ENCODE measurements at places on chromosomes 5 and 9.

DNA sequence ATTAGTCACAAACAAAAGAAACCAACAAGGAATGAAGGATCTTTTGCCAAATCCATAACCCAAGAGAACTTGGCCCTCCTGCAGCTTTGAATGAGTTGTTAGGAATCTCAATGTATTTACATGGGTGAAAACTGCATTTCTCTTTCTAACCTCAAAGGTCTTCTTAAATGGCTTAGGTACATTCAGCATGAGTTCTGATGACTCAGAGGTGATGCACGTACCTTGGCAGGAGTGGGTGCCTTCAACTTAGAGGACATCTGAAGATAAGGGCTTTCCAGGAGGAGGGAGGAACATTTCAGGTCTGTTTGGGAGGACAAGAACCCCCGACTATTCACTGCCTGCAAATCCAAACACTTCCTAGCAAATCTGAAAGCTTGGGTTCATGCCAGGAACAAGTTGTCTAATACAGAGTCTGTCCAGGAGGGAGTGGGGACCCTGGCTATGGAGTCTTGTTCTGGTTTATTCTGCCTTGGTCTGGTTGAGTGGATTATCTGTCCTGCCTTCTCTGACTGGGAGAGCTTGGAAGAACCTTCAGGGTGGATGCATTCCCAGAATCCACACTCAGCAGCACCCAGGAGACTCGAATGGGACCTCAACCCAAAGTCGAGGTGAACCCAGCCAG lies 65.7 kb downstream of the IRX2 start:
- DNase-seq = no peak

DNA sequence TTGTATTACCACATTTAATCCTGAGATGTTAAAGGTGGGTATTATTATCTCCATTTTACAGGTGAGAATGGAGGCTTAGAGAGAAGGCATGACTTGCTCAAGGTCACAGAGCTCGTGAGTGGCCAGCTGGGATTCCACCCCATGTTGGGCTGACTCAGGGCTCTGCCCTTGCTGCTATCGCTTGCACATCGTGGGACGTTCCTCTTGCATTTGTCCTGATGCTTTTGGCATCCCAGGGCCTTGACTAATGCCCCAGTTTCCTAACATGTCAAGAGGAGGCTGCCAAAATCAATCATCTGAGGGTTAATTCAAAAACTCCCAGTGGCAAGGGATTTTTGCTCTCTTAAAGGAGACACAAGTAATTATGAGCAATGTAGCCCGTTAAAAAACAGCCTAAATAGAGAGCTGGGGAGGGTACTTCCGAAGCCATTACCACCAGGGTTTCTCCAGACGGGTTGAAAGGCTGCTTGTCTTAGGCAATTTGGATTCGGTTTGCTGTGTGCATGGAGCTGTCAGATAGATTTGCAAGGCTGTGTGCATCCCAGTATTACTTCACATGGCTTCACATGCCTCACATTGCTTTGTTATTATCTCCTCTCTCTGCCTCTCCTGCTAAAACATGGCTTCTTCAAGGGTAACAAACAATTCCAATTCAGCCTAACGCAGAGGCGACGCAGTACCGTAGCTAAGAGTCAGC lies 347.4 kb downstream of the DRD1 start:
- no peak for DNase-seq

DNA sequence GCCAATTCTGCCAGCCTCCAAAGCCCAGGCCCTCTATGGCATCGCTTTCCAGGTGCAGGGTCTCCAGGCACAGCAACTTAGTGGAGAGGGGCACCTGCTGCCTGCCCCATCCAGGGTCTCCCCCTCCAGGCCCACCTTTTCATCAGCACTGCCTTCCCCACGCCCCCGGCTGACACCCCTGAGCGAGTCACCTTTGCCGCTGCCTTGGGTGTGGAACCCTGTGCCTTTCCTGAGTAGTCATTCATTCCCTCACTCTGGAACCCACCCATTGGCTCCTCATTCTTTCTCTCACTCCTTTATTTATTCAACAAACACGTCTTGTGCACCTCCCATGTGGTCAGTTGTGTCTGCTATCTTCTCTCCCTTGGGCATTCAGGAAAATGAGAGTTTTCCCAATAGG lies 14.5 kb upstream of the RPL26L1 start:
- DNase-seq = no peak

GRCh38 chr5:580436-580835 lies 31.7 kb upstream of the CEP72 start:
- no peak for DNase-seq

- no peak for DNase-seq
These were observed 27.7 kb downstream of the ECPAS start for GRCh38 chr9:111456529-111456928.

DNA sequence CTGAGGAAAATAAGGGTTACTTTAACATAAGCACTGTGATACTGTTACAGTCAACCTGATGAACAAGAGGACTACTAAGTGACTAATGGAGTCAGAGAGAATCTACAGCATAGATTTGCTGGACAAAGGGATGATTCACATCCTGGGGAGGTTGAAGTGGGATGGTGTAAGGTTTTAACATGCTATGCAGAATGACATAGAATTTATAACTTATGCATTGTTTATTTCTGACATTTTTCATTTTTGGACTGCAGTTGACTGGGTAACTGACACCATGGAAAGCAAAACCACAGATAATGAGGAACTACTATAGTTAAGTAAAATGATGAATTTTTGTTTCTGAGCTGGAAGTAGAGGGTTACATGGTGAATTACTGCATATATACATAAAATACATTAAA lies 389.2 kb downstream of the MAT2B start:
- DNase-seq = no peak

DNA sequence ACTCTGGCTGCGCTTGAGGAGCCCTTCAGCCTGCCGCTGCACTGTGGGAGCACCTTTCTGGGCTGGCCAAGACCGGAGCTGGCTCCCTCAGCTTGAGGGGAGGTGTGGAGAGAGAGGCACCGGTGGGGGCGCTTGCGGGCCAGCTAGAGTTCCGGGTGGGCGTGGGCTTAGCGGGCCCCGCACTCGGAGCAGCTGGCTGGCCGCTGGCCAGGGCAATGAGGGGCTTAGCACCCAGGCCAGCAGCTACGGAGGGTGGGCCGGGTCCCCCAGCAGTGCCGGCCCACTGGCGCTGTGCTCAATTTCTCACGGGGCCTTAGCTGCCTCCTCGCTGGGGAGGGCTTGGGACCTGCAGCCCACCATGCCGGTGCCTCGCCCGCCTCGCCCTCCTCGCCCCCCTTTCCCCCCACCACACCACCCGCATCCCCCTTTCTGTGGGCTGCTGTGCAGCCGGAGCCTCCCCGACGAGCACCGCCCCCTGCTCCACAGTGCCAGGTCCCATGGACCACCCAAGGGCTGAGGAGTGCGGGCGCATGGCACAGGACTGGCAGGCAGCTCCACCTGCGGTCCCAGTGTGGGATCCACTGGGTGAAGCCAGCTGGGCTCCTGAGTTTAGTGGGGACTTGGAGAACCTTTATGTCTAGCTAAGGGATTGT lies 954.5 kb downstream of the DTWD2 start:
- DNase-seq = no peak

- no peak for DNase-seq
These were observed 22.5 kb upstream of the ARL14EPL start for GRCh38 chr5:116009806-116010205.

DNA sequence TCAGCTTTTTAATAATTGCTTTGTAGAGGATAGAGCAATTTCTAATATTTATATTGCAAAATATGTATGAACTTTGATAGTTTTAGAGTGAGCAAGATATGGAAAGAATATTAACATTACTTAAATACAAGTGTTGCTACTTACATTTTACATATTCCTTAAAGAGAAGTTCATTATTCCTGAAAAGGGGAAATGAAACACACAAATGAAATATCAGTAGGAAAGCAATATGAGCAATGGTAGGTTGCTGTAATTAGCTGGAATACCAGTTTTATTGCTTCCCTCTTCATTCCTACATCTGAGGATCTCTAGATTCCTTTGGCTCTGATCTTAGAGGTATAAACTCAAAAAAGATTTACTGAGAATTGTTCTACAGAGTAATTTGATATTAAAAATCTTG lies 414.1 kb downstream of the FAM170A start:
- no peak for DNase-seq

DNA sequence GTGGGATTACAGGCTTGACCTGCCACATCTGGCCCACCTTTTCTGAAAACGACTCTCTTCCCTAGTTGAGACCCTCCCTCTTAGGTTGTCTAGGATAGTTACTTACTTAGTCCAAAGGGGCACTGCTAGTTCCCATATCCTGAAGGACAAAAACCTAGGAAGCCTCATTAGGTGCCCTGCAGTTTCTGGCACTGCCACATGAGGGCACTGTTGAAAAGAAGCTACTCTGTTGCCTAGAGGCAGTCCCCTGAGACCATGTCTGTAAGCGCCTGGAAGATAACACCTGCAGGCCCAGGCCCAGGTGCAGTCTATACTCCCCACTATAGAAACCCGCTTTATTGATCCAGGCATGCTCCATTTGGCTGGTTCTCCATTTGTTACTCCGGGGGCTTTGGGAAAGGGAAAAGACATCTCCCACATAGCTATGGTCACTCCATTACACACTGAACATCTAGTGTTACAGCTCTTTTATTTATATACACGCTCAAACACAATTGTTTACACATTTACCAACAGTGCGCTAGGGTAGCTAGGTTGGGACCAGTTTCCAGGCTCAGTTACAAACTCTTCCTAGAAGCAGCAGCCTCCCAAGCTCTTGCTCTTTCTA lies 73.4 kb upstream of the PPARGC1B start:
- DNase-seq = no peak

GRCh38 chr9:89462817-89463683 lies 34.9 kb downstream of the SEMA4D start:
- DNase-seq = peak; percentile 60

DNA sequence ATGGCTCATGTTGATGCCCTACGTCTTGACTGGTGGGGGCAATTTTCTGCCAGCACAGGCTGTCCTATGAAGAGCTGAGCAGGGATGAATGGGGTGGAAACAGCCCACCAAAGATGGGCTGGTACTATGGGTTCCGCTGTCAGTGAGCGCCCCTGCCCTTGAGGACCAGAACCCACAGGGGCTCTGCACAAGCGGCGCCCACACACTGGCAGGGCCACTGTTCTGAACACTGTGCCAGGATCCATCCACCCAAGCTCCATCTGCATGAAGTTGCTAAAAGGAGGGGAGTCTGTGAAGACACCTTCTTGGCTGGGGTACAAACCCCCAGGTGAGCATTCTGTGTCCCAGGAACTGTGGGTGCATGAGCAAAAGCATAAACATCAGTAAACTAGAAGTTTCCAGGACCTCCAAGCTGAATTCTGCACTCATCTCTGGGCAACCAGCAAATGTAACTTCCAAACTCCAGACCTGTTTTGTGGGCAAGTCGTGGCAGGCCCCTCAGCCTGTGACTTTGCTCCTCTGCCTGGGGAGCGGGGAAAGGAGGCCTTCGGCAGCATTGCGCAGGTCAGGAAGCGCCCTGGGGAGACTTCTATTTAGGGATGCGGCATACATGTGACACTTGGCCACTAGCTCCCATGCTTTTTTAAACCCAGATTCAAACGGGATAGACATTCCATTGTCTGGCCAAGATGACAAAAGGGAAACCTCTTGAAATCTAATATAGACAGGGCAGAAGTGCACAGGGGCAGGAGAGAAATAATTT lies 48.9 kb downstream of the PTPN3 start:
- DNase-seq = no peak

DNA sequence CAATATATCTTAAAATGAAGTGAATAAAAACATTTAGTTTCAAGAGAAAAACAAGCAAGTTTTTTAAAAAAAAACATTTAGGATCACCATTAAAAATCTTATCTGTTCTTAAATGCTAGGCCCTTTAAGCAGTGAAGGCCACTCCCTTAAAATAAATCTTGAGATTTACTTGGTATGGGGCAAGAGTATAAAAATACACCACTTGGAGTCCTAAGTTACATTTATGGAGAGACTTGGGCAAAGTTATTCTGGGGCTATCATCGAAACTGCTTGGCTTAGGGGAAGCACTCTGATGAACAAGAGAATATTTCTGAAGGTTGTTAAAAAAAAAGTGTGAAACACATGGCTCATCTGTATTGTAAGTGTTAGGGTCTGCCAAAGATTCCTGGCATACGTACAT lies 97.4 kb downstream of the NR3C1 start:
- no peak for DNase-seq

DNA sequence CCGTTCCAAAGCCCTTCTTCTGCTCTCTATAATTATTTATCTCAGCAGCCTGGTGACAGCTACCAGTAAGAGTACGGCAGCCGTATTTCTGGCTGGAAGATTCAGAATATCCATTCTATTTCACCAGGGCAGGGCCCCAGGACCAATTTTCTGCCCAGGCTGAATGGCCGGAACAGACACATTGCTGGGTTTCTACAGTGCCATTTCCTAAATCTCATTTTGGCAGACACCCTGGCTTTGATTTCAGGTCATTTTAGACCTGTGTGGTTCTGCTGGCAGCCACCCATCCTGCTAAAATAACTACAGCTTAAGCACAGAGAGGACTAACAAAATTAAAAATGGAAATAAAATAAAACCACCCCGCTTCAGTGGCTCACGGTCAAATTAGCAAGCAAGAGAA lies 95.0 kb downstream of the CRB2 start:
- DNase-seq = no peak

- no peak for DNase-seq
These were observed 90.6 kb downstream of the PHF2 start for GRCh38 chr9:93667006-93667405.

DNA sequence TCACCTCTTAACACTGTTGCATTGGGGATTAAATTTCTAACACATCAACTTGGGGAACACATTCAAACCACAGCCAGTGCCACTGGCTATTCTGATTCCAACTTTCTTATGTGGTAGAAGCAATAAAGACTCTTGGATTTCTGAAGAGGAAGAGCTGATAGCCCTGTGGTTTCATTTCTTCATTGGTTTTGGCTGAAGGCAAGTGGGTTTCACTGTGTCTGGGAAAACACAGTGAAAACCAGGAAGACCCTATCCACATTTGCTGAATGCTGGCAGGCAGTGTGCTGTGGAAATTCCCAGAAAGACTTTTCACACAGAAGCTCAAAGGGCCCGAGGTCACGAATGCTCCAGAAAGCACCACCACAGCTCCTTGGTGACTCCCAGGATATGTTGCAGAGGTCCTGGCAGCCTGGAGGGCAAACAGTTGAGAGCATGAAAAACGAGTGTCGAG lies 67.1 kb downstream of the DAPK1 start:
- DNase-seq = no peak

DNA sequence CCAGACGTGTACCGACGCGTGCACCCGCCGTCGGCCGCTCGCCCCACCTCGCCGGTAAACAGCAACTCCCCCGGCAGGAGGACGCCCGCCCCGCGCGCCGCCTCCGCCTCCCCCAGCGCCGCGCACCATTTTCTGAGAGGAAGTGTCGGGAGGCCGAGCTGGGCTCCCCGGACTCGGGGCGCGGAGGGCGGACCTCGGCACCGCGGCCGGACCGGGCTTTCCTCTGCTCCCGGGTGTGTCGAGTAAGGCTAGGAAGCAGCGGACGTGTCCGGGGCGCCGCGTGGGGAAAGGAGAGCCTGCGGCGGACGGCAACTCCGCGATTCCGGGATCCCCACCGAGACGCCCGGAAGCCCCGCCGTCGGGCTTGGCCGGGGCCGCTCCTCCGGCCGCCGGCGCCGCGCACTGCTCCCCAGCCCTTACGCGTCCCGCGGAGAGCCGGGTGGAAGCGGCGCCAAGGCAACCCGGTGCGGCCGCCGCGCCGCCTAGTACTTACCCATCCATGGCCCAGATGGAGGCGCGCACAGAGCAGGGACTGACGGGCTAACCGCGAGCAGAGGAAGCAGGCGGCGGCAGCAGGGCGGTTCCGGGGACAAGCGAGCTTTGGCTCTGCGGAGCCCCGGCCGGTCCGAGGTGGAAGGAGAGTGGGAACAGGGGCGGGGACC lies at the start of gene PTBP3:
TSS of gene PTBP3 (minus strand) at position 643 of the 662 bp plus-strand sequence. CDS start 35,754 bp downstream, outside the sequence.
- peak; percentile 60 for DNase-seq

- DNase-seq = no peak
These were observed 28.8 kb downstream of the ADAMTSL2 start for GRCh38 chr9:133563291-133563796.

GRCh38 chr9:129932303-129933151 lies 97.3 kb downstream of the USP20 start:
- DNase-seq = no peak

Measured in nucleus accumbens (tissue), 56 donors.